ENCODE measurements at places on chromosomes 16 and 17.

GRCh38 chr17:320809-321385 is 31.7 kb downstream of the RPH3AL start:
- no peaks in the 10 kb centered on the region for H3K36me3 ChIP-seq
- H3K27ac ChIP-seq, result no peak overlapping the region
- H3K4me3 ChIP-seq, result no peak overlapping the region
- no peak for DNase-seq
- H3K27me3 ChIP-seq, result no peaks in the 10 kb centered on the region

- peaks cover 27% of the 10 kb centered on the region for H3K36me3 ChIP-seq
- no peaks in the 10 kb centered on the region for H3K27me3 ChIP-seq
These were observed 541 bp downstream of the VKORC1 start for GRCh38 chr16:31094088-31094423.

DNA sequence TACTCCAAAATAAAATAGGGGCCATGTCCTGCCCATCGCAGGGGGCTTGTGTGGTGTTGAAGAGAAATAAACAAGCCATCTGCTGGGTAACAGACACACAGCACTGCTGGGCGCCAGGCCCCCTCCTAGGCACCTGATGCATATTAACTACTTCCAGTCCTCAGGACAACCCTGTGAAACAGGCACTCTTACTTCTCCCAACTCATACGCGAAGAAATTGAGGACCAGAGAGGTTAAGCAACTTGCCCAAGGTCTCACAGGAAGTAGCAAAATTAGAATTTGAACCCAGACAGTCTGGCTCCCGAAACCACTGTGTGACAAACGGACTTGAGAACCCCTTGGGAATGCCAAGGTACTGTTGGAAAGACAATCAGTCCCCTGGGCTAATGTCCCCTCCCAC is 2.8 kb downstream of the STX1B start:
- no peak overlapping the region for H3K27ac ChIP-seq
- H3K27me3 ChIP-seq, result peaks cover 23% of the 10 kb centered on the region
- no peaks in the 10 kb centered on the region for H3K4me1 ChIP-seq
- DNase-seq, result no peak

GRCh38 chr17:70084476-70084875 is 9.5 kb downstream of the KCNJ16 start:
- no peak for DNase-seq
- H3K4me1 ChIP-seq, result no peaks in the 10 kb centered on the region
- H3K27me3 ChIP-seq, result no peaks in the 10 kb centered on the region
- no peak overlapping the region for H3K27ac ChIP-seq
- no peaks in the 10 kb centered on the region for H3K36me3 ChIP-seq

- peaks cover 11% of the 10 kb centered on the region for H3K27me3 ChIP-seq
- H3K4me1 ChIP-seq, result peaks cover 6% of the 10 kb centered on the region
- H3K36me3 ChIP-seq, result no peaks in the 10 kb centered on the region
- DNase-seq, result no peak
These were observed 25.3 kb upstream of the WIPI1 start for GRCh38 chr17:68482576-68483041.

DNA sequence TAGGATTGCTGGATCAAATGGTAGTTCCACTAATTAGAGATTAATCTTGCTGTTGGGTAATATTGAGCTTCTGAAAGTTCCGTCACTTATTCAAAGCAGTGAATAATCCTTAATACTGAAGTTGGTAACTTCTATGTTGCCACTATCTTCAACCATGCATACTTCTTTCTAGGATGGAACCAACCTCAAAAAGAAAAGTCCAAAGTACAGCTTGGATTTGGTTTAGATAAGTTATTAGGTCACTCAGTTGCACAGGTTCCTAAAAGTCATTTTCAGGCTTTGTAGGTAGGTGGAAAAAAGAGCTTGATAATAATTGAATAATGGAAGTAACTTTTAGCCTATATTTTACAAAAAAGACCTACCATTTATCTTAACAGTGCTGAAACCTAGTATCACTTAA is 78.7 kb downstream of the MAP2K4 start:
- H3K36me3 ChIP-seq, result peaks cover 15% of the 10 kb centered on the region
- H3K27ac ChIP-seq, result no peak overlapping the region
- no peaks in the 10 kb centered on the region for H3K4me1 ChIP-seq
- no peak for DNase-seq
- no peaks in the 10 kb centered on the region for H3K27me3 ChIP-seq

DNA sequence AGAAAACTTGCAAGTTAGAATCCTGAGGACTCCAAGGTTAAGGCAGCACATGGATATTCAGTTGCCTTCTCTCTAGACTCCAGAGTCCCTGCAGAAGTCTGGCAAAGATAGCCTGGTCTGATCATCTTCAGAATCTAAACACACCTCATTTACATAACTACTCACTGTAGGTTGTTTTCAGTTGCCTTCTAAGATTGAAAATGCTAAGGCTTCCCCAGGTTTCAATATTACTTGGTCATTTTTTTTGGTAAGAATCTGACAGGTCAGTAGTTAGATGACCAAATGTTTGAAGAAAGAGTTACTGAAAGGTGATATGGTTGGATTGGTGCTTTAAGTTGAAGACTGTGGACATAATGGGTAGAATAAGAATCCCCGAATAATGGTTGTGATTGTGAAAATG is 205.4 kb upstream of the KCNJ16 start:
- no peaks in the 10 kb centered on the region for H3K4me1 ChIP-seq
- no peaks in the 10 kb centered on the region for H3K36me3 ChIP-seq
- no peak overlapping the region for H3K27ac ChIP-seq

GRCh38 chr16:80994451-80994850 is 12.2 kb downstream of the CMC2 start:
- H3K4me3 ChIP-seq, result no peak overlapping the region
- no peak for DNase-seq
- H3K4me1 ChIP-seq, result no peaks in the 10 kb centered on the region
- H3K36me3 ChIP-seq, result peaks cover 17% of the 10 kb centered on the region
- no peaks in the 10 kb centered on the region for H3K27me3 ChIP-seq
- H3K27ac ChIP-seq, result no peak overlapping the region

DNA sequence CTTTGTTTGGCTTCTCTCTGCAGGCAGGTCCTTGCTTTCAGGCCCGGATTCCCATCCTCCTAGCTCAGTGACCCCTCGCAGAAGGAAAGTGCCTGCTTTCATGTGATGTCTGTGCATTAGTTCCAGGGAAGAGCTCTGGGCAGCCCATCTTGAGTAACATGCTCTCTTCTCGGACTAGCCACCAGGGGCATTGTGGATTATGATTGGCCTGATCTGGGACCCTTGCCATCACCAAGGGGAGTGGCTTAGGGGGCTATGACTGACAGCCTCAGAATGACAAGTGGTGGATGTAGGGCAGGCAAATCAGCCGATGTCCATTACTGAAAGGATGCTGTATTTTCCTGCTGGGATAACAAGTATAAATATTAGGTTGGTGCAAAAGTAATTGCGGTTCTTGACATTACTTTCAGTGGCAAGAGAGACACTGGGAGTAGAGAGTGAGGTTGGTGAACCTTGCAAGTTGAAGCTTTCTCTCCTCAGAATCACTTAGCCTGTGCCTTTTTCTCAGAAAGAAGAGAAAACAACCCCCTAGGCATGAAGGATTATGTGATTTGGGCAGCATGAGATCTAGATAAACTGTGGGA is 71.5 kb upstream of the MPHOSPH6 start:
- no peaks in the 10 kb centered on the region for H3K36me3 ChIP-seq
- no peak for DNase-seq
- H3K4me1 ChIP-seq, result no peaks in the 10 kb centered on the region
- H3K27me3 ChIP-seq, result peaks cover 5% of the 10 kb centered on the region

GRCh38 chr17:40022961-40023541 is 7.8 kb downstream of the CSF3 start:
- DNase-seq, result no peak
- H3K4me3 ChIP-seq, result no peak overlapping the region
- no peaks in the 10 kb centered on the region for H3K4me1 ChIP-seq

GRCh38 chr17:7916385-7916682 is 245 bp upstream of the RNF227 start:
- H3K27me3 ChIP-seq, result no peaks in the 10 kb centered on the region
- peak overlapping the region; percentile 66 for H3K4me3 ChIP-seq
- no peak for DNase-seq

DNA sequence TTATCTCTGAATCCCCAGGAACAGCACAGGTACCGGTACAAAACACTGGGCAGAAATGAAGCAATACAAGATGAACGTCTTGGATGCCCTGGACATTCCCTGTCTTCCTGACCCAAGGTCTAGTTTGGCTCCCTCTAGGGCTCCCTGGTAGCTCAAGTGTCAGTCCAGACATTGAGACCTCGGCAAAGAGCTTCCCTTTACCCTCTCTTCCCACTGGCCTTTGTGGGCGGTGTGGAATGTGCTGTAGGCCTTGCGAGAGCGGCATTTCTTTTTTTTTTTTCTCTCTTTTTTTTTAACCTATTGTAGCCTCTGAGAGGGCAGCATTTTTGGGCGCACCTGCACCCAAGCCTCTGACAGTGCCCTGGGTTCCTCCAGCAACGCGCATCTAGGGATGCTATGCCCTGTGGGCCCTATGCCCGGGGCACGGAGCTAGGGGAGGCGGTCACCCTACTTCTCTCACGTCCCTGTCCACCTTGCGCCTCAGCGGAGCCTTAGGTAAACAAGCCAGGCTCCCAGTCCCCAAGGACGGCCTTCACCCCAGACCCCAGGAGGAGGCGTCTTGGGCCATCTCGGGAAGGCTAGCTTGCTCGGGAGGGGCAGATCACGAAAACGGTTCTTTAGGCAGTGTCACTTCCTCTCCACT is 1.2 kb upstream of the NFATC3 start:
- H3K4me3 ChIP-seq, result peak overlapping the region; percentile 98
- no peaks in the 10 kb centered on the region for H3K27me3 ChIP-seq
- H3K36me3 ChIP-seq, result peaks cover 5% of the 10 kb centered on the region
- peak overlapping the region; percentile 100 for H3K27ac ChIP-seq
- peaks cover 55% of the 10 kb centered on the region for H3K4me1 ChIP-seq
- DNase-seq, result no peak

- no peaks in the 10 kb centered on the region for H3K27me3 ChIP-seq
- DNase-seq, result no peak
- H3K36me3 ChIP-seq, result no peaks in the 10 kb centered on the region
- H3K4me1 ChIP-seq, result no peaks in the 10 kb centered on the region
- no peak overlapping the region for H3K4me3 ChIP-seq
These were observed 363.4 kb downstream of the C16orf95 start for GRCh38 chr16:86953631-86954391.

GRCh38 chr16:84570739-84571403 is 47.0 kb downstream of the COTL1 start:
- DNase-seq, result no peak
- H3K4me1 ChIP-seq, result no peaks in the 10 kb centered on the region
- H3K4me3 ChIP-seq, result no peak overlapping the region
- H3K27me3 ChIP-seq, result peaks cover 3% of the 10 kb centered on the region
- H3K27ac ChIP-seq, result no peak overlapping the region

- peaks cover 36% of the 10 kb centered on the region for H3K4me1 ChIP-seq
- DNase-seq, result peak; percentile 78
- H3K27me3 ChIP-seq, result no peaks in the 10 kb centered on the region
These were observed 32.7 kb upstream of the LITAF start for GRCh38 chr16:11619327-11619851.

DNA sequence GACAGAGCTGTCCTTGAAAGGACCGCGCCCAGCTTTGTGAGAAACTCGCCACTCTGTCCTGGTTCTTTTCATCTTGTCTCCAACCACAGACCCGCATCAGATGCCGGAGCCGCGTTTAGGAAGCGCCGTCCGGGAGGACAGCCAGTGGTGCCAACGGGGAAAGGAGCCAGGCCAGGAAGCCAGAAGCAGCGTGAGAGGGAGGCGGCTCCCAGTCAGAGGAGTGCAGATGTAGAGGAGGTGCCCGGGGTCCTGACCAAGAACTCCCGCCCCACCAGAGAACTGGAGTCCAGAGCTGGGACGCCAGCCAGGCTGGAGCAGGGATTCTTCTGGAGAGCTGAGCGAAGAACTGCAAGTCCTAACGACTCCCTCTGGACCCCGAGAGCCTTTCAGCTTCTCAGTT is 49.3 kb upstream of the TNRC6C start:
- no peaks in the 10 kb centered on the region for H3K27me3 ChIP-seq
- no peak overlapping the region for H3K27ac ChIP-seq
- DNase-seq, result no peak
- no peak overlapping the region for H3K4me3 ChIP-seq
- no peaks in the 10 kb centered on the region for H3K4me1 ChIP-seq

DNA sequence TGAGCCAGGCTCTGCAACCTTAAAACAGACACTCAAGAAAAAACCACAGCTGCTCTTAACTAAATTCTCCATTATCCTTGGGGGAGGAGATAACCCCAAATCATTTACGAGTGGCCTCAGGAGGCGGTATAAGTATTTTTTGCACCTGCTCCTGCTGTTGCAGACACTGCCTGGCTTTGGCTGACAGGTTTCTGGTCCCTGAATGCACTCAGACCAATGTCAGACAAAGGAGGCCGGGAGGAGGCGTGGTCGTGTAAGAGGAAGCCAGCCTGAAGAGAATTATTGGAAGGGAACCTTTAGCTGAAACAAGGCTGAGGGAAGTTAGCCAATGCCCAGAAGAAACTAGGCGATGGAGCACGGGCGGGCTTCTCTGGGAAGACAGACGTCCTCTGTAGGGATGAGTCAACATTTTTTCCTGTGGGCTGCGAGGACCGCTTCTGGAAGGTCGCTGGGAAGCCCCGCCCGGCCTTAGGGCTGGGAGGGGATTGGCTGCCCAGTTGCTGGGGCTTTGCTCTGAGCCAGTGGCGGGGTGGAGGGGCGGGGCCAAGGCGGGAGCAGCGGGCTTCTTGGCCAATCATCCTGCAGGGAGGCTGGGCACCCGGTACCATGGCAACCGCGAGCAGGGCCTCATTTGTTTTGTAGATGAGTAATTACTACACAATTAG is 82.3 kb downstream of the CCDC182 start:
- H3K27ac ChIP-seq, result no peak overlapping the region
- no peak overlapping the region for H3K4me3 ChIP-seq
- peak; percentile 62 for DNase-seq
- no peaks in the 10 kb centered on the region for H3K27me3 ChIP-seq
- no peaks in the 10 kb centered on the region for H3K4me1 ChIP-seq
- H3K36me3 ChIP-seq, result peaks cover 97% of the 10 kb centered on the region

DNA sequence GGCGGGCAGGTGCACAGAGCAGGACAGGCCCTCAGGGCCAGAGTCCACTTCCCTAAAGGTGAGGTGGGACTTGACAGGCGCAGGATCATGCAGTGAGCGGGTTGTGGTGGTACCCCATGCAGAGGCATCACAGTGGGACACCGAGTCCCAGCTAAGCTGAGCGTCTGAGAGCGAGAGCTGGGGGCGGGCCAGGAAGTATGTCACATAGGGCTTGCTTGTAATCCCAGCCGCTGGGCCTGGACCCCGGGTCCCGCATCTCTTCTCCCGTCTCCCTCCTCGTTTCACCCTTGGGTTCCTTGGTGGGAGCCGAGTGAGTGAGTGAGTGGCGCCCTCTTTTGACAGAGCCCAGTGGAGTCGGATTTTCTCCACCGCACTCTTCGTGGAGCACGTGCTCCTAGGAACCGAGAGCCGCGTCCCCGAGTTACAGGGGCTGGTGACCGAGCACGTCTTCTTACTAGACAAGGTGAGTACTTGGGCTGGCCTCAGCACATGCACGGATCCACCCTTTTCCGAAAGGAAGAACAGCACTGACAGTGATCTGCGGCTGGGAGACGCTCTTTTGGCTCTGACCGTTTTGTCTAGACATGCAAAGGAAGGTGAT is 50.8 kb upstream of the ENDOV start:
- no peak overlapping the region for H3K27ac ChIP-seq
- DNase-seq, result peak; percentile 47
- no peak overlapping the region for H3K4me3 ChIP-seq
- no peaks in the 10 kb centered on the region for H3K4me1 ChIP-seq
- H3K36me3 ChIP-seq, result peaks cover 92% of the 10 kb centered on the region
- no peaks in the 10 kb centered on the region for H3K27me3 ChIP-seq

GRCh38 chr17:21345236-21345635 is 30.9 kb upstream of the KCNJ12 start:
- no peaks in the 10 kb centered on the region for H3K36me3 ChIP-seq
- H3K27ac ChIP-seq, result no peak overlapping the region
- H3K4me1 ChIP-seq, result no peaks in the 10 kb centered on the region
- H3K4me3 ChIP-seq, result no peak overlapping the region
- no peak for DNase-seq

GRCh38 chr16:86961171-86961601 is 356.0 kb downstream of the C16orf95 start:
- no peak overlapping the region for H3K27ac ChIP-seq
- peaks cover 3% of the 10 kb centered on the region for H3K27me3 ChIP-seq
- H3K4me3 ChIP-seq, result no peak overlapping the region
- no peaks in the 10 kb centered on the region for H3K4me1 ChIP-seq

Data from DND-41 (cell line).